ENCODE measurements at places on chromosomes 7 and 10.

- DNase-seq: no peak
These were observed 69.9 kb downstream of the PTPRE start for GRCh38 chr10:127976701-127977356.

DNA sequence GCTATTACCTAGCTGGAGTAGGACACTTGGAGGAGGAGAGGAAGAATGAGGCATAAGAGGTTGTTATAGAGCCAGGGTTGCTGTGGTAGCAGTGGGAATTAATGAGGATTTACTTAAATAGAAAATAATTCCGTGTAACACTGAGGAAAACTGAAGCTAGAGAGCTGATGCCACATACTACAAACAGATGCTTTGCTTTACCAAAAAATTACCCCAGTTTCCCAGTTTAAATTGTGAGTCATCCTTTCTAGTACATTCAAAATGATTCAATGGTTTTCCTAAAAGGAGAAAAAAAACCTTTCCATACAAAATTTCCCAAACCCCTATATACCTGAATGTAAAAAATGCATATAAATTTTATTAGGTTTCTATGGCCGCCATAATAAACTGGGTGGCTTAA, 58.3 kb downstream of the ZNF518A start:
- DNase-seq: no peak

DNA sequence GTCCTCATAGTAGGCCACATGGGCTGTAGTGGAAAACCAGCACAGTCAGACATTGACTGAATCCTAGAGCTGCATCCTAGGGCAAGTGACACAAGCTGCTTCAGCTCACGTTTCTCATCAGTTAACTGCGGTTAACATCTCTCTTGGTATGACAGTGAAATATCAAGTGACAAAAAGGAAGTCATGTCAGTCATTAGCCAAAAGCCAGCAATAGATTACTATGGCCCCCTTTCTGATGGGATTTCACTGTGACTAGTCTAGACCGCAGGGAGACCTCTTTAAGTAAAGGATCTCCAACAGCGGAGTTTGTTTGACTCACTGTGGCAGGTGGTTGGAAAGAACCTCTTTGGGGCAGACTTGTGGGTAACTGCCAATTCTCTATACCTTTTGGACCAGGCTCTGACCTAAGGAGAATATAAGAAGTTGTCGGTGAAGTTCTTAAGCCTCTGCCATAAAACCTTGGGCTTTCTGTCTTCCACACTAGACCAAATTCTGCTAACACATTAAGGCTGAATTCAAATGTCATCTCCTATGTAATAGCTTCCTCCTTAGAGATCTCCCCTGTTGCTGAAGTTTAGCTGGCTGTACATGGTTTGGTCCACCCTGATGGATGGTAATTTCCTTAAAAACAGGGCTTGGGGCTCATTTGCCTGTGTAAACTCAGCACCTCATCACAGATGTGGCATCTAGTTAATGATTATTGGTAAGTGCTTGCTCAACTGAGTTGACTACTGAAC, 115.3 kb downstream of the SGMS1 start:
- no peak for DNase-seq

- no peak for DNase-seq
These were observed 104.9 kb upstream of the ZNF92 start for GRCh38 chr7:65268782-65269149.

- no peak for DNase-seq
These were observed 47.9 kb downstream of the PWWP2B start for GRCh38 chr10:132444877-132445351.

DNA sequence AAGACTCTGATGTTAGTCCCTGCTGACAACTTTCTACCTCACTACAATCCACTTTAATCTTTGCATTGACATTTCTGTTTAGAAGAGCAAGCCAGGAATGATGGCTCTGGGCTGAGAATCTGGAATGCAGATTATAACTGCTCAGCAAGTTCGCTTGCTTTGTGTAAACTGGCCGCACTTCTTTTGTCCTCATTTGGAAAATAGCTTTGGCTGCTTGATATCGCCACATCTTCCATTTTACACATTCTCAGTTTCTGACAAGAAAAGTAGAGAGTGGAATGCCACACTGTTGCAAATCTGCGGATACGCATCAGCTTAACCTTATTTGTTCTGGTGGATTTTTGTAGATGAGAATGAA, 429.8 kb downstream of the KCNMA1 start:
- DNase-seq: no peak

DNA sequence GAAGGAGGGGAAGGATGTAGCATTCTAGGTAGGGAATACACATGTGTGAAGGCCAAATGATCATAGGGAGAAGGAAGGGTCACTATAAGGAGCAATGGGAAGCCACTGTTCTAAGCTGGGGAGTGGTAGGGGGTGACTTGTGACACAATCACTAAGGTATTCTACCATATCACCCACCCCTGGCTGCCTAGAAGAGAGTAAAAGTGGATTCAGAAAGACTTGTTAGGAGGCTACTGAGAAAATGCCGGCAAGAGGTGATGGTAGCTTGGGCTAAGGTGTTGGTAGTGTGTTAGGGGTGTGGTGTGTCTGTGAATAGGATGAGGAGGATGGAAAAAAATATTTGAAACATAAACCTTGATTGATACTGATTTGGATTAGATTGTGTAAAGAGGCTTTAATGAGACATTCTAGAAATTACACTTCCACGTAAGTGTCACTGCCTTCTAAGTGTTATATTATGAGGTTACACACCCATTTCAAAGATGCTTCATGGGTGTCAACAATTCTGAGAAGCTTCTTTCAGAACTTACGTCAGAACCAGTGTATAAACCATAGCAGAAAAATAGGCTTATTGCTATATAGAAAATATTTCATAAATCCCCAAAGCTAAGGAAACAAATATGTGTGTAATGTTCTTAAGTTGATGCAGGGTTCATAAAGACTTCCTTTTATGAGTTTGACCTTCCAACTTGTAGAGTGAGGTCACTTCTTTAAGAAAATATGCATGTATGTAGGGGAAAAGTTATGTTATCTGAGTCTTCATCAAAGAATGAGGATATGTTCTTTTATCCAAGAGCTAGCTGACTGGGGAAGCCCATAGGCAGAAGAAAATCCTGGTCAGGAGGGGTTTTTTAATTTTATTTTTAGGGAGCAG, 5.6 kb upstream of the BPGM start:
- no peak for DNase-seq

DNA sequence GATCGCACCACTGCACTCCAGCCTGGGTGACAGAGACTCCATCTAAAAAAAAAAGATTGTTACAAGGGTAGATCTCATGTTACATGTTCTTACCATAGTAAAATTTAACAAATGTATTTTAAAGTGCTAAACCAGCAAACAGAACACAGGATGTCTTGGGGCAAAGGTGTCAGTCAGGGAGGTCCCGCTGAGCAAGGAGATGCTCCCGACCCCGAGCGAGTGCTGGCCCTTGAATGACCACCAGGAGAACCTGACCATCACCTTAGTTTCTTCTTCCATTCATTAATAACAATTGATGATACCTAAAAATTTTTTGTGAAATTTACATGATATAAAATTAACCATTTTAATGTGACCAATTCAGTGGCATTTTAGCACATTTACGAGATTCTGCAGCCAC, 241.6 kb upstream of the GPR26 start:
- DNase-seq: no peak

- DNase-seq: no peak
These were observed 363.6 kb downstream of the ANKRD30A start for GRCh38 chr10:37488792-37489657.

DNA sequence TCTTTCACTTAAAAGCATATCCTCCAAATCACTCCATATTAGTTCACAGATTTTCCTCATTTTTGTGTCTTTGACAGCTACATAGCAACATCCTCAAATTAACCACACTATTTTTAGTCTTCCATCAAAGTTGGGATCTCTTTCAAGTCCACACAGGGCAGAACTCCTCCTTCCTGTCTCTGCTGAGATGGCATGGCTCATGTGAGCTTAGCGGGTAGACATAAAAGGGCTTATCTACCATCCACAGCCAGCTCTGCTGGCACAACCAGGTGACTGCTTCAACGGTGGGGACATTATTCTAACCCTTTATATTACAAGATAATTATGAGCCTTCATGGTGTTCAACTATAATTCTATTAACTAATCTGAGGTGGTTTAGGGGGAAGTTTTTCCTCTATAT, 35.5 kb downstream of the ICA1 start:
- DNase-seq: no peak

DNA sequence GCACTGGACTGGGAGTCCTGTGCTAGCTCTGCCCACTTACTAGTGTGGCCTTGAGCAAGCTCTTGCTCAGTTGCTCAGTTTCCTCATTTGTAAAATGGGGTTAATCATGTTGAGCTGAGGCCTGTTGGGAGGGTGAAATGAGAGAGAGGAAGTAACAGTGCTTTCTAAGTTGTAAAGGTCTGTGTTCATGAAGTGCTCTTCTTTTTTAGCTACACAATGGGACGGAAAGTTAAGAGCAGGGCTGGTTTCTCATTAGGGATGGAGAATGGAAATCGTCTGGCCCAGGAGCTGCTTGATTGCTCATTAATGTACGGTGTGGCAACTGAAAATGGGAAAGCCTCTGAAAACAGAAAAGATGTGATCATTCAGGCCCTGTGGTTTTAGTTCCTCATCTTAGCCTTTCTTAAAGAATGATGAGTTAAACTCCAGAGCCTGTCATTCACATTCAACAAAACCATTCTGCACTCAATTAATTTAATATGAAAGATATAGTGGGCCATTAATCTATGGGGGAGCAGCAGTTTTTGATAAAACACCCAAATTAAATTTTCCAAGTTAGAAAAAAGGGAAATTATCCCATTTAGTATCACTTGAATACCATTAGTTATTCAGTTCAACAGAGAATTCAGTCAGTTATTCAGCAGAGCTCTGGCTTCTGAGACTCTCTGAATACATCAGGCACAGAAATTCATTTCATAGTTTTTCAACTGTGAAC, 60.5 kb downstream of the SH2D4B start:
- DNase-seq: no peak

DNA sequence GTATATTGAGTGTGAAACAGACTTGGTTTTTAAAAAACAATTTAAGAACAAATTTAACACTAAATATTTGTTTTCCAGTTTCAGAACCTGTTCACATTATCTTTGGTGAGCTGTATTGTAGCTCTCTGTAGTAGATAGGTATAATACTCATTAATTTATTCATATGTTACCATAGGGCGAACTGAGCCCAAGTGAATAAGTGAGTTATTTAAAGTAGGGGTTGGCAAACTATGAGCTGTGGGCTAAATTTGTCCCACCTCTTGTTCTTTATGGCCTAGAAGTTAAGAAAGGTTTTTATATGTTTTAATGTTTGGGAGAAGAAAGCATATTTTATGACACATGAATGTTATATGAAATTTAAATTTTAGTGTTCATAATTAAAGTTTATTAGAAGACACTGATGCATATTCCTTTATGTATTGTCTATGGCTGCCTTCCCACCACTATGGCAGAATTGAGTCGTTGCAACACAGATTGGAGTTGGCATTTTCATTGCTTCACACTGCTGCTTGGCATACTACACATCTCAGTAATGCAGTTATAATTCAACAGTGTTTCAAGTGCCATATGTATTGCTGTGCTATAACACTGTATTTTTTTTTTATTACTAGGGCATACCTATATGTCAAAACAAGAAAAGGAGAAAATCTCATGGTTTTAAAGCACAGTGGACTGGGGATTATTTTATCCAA, 146.5 kb downstream of the ADK start:
- no peak for DNase-seq

DNA sequence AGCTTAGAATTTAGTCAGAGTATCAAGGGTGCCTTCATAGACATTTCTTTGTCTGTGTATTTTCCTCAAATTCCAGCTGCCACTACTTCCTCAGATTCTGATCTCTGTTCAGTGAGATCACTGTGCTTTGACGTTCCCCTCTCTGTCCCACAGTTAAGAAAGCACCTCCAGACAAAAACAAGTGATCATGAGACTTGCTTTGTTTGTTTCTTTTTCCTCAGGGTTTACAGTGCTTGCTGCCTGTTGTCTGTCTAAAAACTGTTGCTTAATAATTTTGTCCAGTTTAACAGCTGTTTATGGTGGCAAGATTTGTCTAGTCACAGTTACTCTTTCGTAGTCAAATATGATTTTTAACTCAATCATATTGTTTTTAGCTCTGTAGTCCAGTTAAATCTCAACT, 29.1 kb downstream of the TRUB1 start:
- DNase-seq: no peak

GRCh38 chr7:155919391-155920067, 107.3 kb upstream of the SHH start:
- DNase-seq: no peak

DNA sequence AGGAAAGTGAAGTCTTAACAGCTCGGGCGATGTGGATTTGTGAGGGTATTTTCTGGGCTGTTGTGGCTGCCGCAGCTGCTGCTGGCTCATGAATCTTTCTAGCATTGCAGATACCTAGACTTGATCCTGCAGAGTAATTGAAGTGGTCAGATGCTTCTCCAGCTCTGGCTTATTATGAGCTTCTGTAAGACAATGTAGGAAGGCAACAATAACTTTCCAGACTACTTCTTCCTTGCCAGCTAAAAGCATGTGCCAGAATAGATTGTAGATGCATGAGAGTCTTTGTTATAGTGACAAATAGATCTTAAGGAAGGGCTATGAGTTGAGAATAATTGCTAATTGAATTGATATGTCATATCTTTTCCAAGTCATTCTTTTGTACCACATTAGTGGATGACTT, 461.4 kb upstream of the POT1 start:
- no peak for DNase-seq

DNA sequence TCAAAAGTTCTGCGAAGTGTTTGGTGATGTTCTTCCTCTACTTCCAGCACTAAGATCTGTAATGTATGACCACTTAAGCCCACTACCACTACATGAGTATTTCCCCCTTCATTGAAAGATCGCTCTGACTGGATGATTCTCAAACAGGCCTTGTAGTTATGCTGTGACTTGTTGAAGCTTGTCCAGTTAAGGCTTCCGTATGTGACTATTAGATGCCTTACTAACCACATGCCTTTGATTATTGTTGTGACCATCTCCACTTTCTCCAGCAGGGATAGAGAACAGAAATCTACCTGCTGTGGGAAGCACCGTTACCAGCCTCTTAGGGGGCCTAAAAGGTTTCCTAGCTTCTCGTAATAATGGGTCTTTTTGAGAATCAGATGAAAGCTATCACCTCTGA, 81.1 kb downstream of the NOC3L start:
- no peak for DNase-seq

DNA sequence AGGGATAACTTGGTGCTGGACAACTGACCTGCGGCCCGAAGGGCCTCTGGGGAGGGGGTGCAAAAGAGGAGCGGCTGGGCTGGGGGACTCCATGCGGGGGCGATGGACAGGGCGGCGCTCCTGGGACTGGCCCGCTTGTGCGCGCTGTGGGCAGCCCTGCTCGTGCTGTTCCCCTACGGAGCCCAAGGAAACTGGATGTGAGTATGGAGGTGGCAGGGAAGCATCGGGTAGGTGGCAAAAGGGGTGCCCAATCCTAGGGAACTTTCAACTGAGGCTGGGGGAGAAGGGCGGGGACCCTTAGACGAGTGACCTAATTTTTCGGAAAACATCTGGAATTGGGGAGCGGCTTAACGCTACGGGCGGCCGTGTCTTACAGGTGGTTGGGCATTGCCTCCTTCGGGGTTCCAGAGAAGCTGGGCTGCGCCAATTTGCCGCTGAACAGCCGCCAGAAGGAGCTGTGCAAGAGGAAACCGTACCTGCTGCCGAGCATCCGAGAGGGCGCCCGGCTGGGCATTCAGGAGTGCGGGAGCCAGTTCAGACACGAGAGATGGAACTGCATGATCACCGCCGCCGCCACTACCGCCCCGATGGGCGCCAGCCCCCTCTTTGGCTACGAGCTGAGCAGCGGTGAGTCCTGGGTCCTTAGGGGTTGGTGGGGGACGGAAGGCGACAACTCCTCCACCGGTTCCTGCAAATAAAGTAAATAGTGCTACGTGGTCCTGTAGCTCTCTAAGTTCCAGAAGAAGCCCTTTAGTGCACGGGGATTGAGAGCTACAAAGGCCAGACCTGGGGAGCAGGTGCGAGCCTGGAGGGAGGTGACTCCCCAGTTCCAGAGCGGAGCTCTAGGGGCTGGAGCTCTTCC, 622 bp downstream of the WNT16 start:
- no peak for DNase-seq

All from activated CD8-positive, alpha-beta memory T cell treated with anti-CD3 and anti-CD28 coated beads, Interleukin-2, amount 50 U/mL, for 4 hours (primary cell).